ENCODE measurements at places on chromosomes 6 and 20. TPM values are rescaled to one million over a fixed set of nuclear protein-coding genes. Genes with fewer than 3 reads are reported as not detected.

DNA sequence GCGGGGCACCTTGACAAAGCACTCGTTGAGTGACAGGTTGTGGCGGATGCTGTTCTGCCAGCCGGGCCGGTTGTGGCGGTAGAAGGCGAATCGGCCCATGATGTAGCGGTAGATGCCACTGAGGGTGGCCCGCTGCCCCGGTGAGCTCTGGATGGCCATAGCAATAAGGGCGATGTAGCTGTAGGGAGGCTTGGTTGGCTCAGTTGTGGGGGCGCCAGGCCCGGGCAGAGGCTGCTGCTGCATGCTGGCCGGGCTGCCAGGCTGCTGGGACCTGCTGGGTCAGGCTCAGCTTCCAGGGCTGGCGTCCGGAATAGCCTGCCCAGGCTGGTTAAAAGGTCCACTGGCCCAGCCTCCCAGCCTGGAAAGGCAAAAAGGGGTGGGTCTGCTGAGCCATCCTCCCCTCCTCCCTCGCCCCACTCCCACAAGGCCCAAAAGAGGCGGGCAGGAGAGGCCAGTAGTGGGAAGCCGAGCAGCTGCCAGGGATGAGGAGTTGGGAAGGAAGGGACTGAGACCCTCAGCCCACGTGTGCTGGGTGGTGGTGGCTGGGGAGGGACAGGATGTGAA, at the start of gene FOXS1:
TSS of gene FOXS1 (minus strand) at position 305 of the 564 bp plus-strand sequence. CDS start at position 243, 62 bp downstream.
- no peaks in the 10 kb centered on the region for H3K36me3 ChIP-seq
- peaks cover 32% of the 10 kb centered on the region for H3K27me3 ChIP-seq
- H3K4me3 ChIP-seq: no peak within 1 kb of the TSS
- peaks cover 43% of the 10 kb centered on the region for H3K4me1 ChIP-seq

DNA sequence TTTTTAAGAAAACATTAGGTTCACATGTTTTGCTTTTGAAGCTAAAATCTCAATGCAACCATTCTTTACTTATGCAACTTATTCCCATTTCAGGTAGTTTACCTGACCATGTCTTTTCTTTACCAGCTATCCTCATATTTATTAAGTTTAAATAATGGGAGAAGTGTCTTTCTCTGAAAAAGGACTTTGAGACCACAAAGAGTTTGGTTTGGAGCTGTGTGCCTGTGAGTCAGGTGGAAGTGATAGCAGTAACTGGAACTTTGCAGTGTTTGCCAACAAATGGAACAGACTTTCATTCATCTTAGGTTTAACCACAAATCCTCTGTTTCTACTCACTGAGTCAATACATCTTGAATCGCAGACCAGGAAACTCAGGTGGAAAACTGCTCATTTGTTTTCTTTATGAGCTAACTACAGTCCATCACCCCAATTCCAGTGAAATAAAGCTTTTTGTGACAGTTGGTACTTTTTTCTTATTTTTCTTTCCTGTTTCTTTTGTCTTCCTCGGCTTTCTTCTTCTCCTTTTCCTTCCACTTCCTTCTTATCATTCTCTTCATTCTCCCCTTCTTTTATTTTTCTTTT, 148.3 kb upstream of the RIN2 start:
- no peak overlapping the region for H3K27ac ChIP-seq
- no peaks in the 10 kb centered on the region for H3K27me3 ChIP-seq
- H3K4me1 ChIP-seq: no peaks in the 10 kb centered on the region
- no peak for DNase-seq
- no peaks in the 10 kb centered on the region for H3K36me3 ChIP-seq

GRCh38 chr6:140988780-140989179, 1143.9 kb upstream of the GJE1 start:
- H3K4me3 ChIP-seq: no peak overlapping the region
- no peak for DNase-seq
- no peak overlapping the region for H3K27ac ChIP-seq
- no peaks in the 10 kb centered on the region for H3K36me3 ChIP-seq
- H3K4me1 ChIP-seq: no peaks in the 10 kb centered on the region

DNA sequence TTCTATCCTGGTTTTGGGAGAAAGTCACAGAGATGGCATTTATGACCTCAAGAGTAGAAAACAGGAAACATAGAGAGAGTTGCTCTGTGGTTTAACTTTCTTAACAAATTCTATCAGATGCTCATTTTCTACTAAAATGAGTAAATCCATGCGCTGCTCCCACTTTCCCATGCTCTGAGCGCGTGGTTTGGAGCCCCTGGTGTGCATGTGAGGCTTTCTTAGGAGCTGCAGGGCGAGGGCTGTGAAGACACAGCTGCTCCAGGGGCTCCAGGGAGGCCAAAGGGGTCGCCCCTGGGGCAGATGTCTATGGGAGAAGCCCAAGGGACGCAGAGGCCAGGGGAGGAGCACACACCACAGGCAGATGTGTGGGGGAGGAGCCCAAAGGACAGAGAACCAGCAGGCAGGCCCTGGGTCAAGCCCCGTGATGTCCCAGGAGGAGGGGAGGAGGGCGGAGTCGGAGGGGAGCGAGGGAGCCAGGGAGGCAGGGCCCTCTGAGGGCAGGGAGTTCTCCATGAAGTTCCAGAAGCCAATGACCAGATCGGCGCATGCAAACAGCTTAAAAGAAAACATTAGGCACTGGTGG, 122.9 kb downstream of the IRF4 start:
- no peaks in the 10 kb centered on the region for H3K27me3 ChIP-seq
- no peak overlapping the region for H3K27ac ChIP-seq
- no peaks in the 10 kb centered on the region for H3K36me3 ChIP-seq
- peaks cover 11% of the 10 kb centered on the region for H3K4me1 ChIP-seq

DNA sequence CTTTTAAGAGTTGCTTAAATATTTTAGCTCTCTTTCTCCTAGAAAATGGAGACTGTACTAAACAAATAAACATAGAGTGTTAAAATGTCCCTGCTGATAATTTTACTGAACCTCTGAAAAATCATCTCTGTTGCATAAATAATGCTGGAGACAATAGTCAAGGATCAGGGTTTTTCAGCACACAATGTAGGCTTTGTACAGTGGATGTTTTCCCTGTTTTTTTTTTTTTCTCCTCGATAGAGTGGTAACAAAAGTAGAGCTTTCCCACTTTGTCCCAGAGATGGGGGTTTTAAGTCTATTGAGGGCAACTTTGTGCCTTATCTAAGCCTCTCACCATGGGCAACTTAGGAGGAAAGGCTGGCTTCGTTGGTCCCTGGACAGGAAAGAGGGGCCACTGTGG, 222.6 kb upstream of the HDDC2 start:
- no peaks in the 10 kb centered on the region for H3K27me3 ChIP-seq
- peak; percentile 23 for DNase-seq

CASS4 gene
- 0.09 TPM for total RNA-seq

RPRD1B gene
- 21.6 TPM for total RNA-seq

LY6G6D gene
- total RNA-seq: 0.90 TPM

TPBG gene
- total RNA-seq: 362 TPM

GRCh38 chr6:135228486-135228885, 47.4 kb downstream of the MYB start:
- H3K36me3 ChIP-seq: no peaks in the 10 kb centered on the region
- DNase-seq: no peak
- peaks cover 12% of the 10 kb centered on the region for H3K4me1 ChIP-seq
- no peak overlapping the region for H3K4me3 ChIP-seq

HLA-DPA1 gene
- 1.5 TPM for total RNA-seq

- no peaks in the 10 kb centered on the region for H3K27me3 ChIP-seq
- H3K4me3 ChIP-seq: no peak overlapping the region
- peak overlapping the region; percentile 70 for H3K27ac ChIP-seq
- no peaks in the 10 kb centered on the region for H3K36me3 ChIP-seq
Observed at GRCh38 chr6:36793913-36794712, 45.1 kb downstream of the CPNE5 start.

- H3K27me3 ChIP-seq: peaks cover 51% of the 10 kb centered on the region
Observed at GRCh38 chr6:45663251-45664221, 285.8 kb upstream of the SUPT3H start.

DNA sequence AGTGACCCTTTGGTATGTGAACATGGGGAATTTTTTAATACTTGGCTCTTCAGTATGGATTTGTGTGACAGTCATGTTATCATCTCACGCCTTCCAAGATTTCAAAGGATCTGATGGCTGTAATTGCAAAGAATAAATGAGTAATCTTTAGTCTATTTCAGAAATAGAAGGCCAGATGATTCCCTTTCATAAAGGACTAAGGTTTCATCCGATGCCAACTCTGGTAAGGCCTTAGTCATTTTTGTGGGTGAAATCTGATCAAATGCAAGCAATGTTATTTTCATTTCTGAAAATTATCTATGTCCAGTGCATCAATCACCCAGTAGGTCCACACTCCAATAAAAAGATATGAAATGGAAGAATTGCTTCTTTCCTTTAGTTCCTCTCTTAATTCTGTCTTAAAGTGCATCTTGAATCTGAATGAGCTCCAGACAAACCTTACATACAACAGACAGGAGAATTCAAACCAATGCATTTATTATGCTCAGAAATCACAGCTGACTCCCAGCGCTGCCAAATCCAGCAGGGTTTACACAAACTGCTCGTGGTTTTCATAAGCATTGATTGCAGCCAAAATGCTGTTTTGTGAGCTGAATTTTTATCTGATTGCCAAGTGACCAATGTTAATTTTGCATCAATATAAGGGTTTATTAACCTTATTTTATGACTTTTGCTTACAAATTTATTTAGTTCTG, 565.2 kb upstream of the MARCKS start:
- DNase-seq: no peak
- no peaks in the 10 kb centered on the region for H3K4me1 ChIP-seq
- H3K36me3 ChIP-seq: no peaks in the 10 kb centered on the region
- H3K4me3 ChIP-seq: no peak overlapping the region
- H3K27ac ChIP-seq: no peak overlapping the region

DNA sequence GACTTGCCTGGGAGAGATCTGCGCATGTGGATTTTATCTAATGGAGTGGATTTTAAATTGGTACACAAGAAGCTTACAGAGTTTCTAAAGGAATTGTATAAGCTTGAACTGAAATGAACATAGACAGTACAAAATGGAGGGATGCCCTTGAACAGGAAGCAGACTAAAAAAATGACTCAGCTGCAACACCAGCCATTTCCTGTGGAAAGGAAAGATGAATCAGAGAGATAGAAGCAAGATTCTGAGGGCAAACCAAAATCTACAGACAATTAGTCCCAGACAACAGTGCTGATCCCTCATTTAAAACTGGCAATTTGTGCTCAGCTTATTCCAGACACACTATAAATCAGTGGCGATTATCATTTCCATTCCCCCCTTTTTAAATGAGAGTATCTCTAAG, 114.6 kb upstream of the TCF21 start:
- DNase-seq: no peak
- no peak overlapping the region for H3K27ac ChIP-seq
- no peaks in the 10 kb centered on the region for H3K27me3 ChIP-seq
- no peaks in the 10 kb centered on the region for H3K36me3 ChIP-seq
- H3K4me3 ChIP-seq: no peak overlapping the region
- no peaks in the 10 kb centered on the region for H3K4me1 ChIP-seq

GRCh38 chr6:9657994-9658393, 756.9 kb downstream of the TFAP2A start:
- H3K27ac ChIP-seq: no peak overlapping the region
- H3K4me3 ChIP-seq: no peak overlapping the region
- no peaks in the 10 kb centered on the region for H3K36me3 ChIP-seq
- no peaks in the 10 kb centered on the region for H3K27me3 ChIP-seq

GPSM3 gene
- 4.5 TPM for total RNA-seq

DNA sequence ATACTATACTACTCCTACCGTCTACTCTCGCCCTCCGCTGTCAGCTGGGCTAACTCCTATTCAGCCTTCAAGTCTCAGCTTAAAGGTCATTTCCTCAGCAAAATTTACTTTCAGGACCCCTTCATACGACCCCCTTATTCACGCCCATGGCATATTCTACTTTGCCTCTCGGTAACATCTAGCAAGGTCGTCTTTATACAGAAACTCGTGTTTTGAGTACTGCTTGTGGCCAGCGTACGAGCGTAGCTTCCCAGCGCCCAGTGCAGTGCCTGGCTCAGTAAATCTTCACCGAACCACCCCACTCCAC, 546 bp downstream of the CRNKL1 start:
- H3K27me3 ChIP-seq: peaks cover 7% of the 10 kb centered on the region
- peaks cover 18% of the 10 kb centered on the region for H3K36me3 ChIP-seq
- H3K27ac ChIP-seq: peak overlapping the region; percentile 81
- H3K4me3 ChIP-seq: peak overlapping the region; percentile 91
- no peak for DNase-seq
- peaks cover 8% of the 10 kb centered on the region for H3K4me1 ChIP-seq

DNA sequence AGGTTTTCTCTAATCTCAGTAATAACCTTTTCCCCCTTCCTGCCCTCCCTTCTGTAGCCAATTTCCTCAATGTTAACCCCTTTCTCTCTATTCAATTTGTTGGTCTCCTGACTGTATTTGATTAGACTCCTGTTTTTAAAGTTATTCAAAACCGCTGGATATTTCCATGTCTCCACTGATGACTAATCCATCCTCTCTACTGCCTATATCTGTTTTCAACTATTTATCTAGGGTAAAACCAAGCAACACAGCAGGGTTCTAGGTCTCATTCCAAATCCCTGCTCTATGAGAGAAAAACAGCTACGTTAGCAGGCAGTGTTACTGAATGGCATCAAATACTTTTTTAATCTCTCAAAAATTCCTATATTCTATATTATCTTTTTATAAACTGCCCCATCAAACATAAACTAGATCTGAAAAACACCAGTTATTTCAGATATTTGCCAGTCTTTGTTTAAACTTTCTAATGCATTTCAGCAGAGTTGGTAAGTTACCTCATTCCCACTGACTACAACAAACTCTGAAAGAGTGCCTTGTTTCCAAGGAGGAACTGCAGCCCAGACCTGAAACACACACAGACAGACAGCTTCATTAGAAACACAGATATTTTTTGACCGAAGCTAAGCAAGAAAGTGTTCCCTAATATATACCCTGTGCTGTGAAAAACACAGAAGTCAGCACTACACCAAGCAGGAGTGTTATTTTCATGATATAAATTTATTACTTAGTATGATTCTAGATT, 8.2 kb downstream of the RTN4IP1 start:
- H3K27ac ChIP-seq: no peak overlapping the region
- no peak overlapping the region for H3K4me3 ChIP-seq
- H3K27me3 ChIP-seq: no peaks in the 10 kb centered on the region
- no peaks in the 10 kb centered on the region for H3K4me1 ChIP-seq
- no peak for DNase-seq

LGSN gene
- total RNA-seq: 0.09 TPM

GRCh38 chr6:2862712-2863181, 21.1 kb upstream of the SERPINB1 start:
- no peaks in the 10 kb centered on the region for H3K27me3 ChIP-seq
- H3K4me1 ChIP-seq: peaks cover 5% of the 10 kb centered on the region
- no peak overlapping the region for H3K4me3 ChIP-seq
- DNase-seq: no peak
- H3K36me3 ChIP-seq: no peaks in the 10 kb centered on the region

DNA sequence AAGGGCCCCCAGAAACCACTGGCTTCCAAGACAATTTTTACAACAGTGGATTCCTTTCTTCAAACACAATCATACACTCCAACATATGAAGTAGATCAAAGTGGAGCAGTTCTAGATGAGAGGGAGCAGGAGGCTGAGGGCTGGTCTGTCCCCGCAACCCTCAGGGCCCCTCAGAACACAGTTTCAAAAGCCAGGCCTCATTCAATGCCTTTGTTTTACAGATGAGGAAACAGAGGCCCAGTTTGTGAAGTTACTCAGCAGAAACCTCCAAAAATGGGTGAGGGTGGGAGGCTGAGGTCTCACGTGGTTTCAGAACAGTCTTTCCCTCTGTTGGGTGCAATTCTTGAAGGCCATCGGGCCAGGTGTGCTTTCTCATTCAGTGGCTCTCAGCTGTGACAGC, 134.9 kb downstream of the SCML4 start:
- H3K4me1 ChIP-seq: peaks cover 15% of the 10 kb centered on the region
- no peaks in the 10 kb centered on the region for H3K27me3 ChIP-seq
- H3K36me3 ChIP-seq: no peaks in the 10 kb centered on the region
- no peak overlapping the region for H3K4me3 ChIP-seq

- peaks cover 51% of the 10 kb centered on the region for H3K4me1 ChIP-seq
- no peak overlapping the region for H3K27ac ChIP-seq
- no peaks in the 10 kb centered on the region for H3K36me3 ChIP-seq
- DNase-seq: no peak
- no peaks in the 10 kb centered on the region for H3K27me3 ChIP-seq
Observed at GRCh38 chr6:144660561-144661115, 375.5 kb downstream of the UTRN start.

FBXO30 gene
- total RNA-seq: 21.0 TPM

All from neural progenitor cell (in vitro differentiated cells).